ENCODE measurements at places on chromosomes 5 and 9. TPM values are rescaled to one million over a fixed set of nuclear protein-coding genes. Genes with fewer than 3 reads are reported as not detected.
A peak's percentile ranks its signal among the peaks of the same experiment; 100 is the strongest.

GRCh38 chr9:100277166-100277979 is 75.4 kb downstream of the TEX10 start:
- no peak for DNase-seq
- H3K4me1 ChIP-seq, result no peaks in the 10 kb centered on the region
- no peak overlapping the region for H3K27ac ChIP-seq
- no peaks in the 10 kb centered on the region for H3K36me3 ChIP-seq
- no peak overlapping the region for H3K4me3 ChIP-seq

GRCh38 chr9:3008091-3008490 is 164.2 kb upstream of the PUM3 start:
- H3K36me3 ChIP-seq, result no peaks in the 10 kb centered on the region
- H3K4me1 ChIP-seq, result no peaks in the 10 kb centered on the region
- H3K27me3 ChIP-seq, result no peaks in the 10 kb centered on the region
- no peak overlapping the region for H3K4me3 ChIP-seq
- no peak overlapping the region for H3K27ac ChIP-seq

GRCh38 chr5:132777209-132778069 is at the start of gene SEPTIN8:
TSS of gene SEPTIN8 (minus strand) at chr5:132777239. CDS start at chr5:132777137, 102 bp downstream.
- peak within 1 kb of the TSS; percentile 23 for H3K27ac ChIP-seq
- peak within 1 kb of the TSS; percentile 29 for H3K4me3 ChIP-seq
- DNase-seq, result peak; percentile 62
- H3K4me1 ChIP-seq, result peaks cover 24% of the 10 kb centered on the region
- H3K27me3 ChIP-seq, result no peaks in the 10 kb centered on the region

DNA sequence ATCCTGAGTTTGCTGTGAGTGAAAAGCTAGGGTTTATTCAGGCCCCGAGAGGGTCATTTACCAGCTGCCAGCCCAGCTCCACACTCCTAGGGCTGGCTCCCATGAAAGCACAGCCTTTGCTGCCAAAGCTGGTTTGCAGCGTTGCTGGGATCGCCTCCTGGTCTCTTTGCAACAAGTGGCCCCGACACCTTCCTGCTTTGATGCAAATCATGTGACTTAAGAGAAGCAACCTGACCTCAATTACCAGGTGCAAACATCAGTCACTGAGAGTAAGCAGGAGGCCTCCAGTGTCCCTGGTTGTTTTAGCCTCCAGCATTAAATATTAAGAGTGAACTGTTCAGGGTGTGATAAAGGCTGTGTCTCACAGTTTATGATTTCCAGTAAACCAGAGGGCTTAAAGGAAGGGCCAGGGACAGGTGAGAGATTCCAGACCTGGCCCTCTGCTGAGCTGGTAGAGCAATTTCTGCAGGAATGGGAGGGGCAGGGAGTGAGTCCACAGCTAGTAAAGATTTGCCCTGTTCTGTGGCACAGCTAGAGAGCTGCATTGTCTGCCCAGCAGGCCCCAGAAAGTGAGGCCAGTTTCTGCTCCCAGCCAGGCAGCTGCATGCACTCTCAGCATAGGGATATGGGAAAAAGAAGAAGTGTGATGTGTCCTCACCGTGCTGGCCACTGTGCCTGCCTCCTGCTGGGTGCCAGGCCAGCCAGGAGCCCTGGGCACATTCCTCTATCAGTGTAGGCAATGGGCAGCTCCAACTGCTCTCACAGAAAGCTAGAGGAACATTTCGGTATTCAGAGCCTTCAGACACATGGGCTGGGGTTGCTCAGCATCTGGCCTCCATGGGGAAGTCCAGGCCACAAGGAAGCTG is 58.0 kb downstream of the SLC22A5 start:
- peaks cover 24% of the 10 kb centered on the region for H3K4me1 ChIP-seq
- DNase-seq, result peak; percentile 32
- H3K27ac ChIP-seq, result peak overlapping the region; percentile 81
- no peaks in the 10 kb centered on the region for H3K36me3 ChIP-seq
- no peaks in the 10 kb centered on the region for H3K27me3 ChIP-seq

- H3K27ac ChIP-seq, result no peak overlapping the region
- peaks cover 2% of the 10 kb centered on the region for H3K4me1 ChIP-seq
- no peaks in the 10 kb centered on the region for H3K36me3 ChIP-seq
- no peak for DNase-seq
These were observed 34.4 kb upstream of the CCDC112 start for GRCh38 chr5:115330830-115331229.

DNA sequence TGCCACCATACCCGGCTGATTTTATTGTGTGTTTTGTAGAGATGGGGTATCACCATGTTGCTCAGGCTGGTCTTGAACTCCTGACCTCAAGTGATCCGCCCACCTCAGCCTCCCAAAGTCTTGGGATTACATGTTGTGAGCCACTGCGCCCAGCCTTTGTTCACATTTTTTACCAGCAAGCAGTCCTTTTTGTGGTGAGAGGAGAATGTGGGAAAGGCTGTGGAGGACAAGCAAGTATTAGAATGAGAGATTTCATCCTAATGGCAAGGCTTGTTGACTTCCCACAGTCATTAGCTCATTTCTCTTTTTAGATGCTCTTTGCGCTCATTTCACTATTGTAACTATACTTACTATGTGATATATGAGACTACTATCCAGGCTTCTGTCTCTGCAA is 6.1 kb downstream of the IL31RA start:
- no peak overlapping the region for H3K27ac ChIP-seq
- no peak for DNase-seq
- H3K27me3 ChIP-seq, result no peaks in the 10 kb centered on the region
- no peaks in the 10 kb centered on the region for H3K36me3 ChIP-seq
- H3K4me3 ChIP-seq, result no peak overlapping the region
- no peaks in the 10 kb centered on the region for H3K4me1 ChIP-seq

GRCh38 chr5:179301376-179301775 is 43.9 kb downstream of the ADAMTS2 start:
- no peaks in the 10 kb centered on the region for H3K36me3 ChIP-seq
- peaks cover 3% of the 10 kb centered on the region for H3K4me1 ChIP-seq
- DNase-seq, result no peak
- no peak overlapping the region for H3K4me3 ChIP-seq

- H3K4me1 ChIP-seq, result peaks cover 9% of the 10 kb centered on the region
- no peak overlapping the region for H3K27ac ChIP-seq
- no peak for DNase-seq
These were observed 2.6 kb downstream of the TCF7 start for GRCh38 chr5:134116789-134117761.

DNA sequence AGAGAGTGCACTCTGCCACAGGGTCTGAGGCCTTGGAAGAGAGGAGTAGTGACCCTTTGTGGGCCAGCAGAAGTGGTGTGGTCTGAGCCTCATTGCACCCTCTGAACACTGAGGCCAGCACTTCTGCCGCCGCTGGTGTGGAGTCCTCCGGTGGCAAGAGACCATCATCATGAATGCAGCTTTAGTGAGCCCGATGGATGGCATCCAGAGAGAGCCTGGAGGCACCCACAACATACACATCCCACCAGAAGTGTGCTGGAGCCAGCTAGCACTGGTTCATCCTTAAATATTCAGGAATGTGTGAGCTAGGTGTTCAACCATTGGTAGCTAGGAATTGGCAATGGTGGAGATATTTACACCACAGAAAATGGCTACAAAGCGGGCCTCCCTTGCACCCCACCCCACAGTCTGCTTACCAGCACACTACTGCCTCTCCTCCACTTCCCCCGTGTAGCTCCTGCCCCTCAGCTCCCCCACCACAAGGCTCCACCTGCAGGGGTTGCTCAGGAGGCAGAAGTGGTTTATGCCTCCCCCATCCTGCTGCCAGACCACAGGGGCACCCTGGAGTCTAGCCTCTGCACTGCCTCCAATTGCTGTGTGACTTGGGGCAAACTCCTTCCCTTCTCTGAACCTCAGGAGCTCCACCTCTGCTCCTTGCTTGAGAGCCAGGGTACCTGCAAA is 16.4 kb downstream of the SLC6A7 start:
- no peaks in the 10 kb centered on the region for H3K27me3 ChIP-seq
- no peaks in the 10 kb centered on the region for H3K4me1 ChIP-seq
- DNase-seq, result no peak
- no peak overlapping the region for H3K27ac ChIP-seq
- no peak overlapping the region for H3K4me3 ChIP-seq
- no peaks in the 10 kb centered on the region for H3K36me3 ChIP-seq

DNA sequence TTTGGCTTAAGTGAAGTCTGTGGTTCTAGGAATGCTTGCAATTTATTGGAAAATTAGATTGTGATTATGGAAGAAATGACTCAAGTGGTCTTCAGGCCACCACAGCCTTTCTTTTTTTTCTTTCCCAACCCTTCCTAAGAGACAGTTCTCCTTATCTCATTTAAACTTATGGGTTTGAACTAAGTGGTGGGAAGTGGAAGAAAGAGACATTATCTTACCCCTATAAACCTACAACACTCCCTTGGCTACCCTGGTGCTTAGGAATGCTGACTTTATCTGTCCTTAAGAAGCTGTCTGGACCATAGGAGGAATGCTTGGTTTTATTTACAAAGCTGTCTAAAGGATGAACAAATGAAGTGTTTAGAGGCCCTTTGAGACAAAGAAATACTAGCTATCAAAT is 5.1 kb upstream of the ERAP1 start:
- peaks cover 4% of the 10 kb centered on the region for H3K4me1 ChIP-seq
- H3K4me3 ChIP-seq, result no peak overlapping the region
- no peaks in the 10 kb centered on the region for H3K36me3 ChIP-seq
- DNase-seq, result no peak
- no peaks in the 10 kb centered on the region for H3K27me3 ChIP-seq
- H3K27ac ChIP-seq, result no peak overlapping the region

DNA sequence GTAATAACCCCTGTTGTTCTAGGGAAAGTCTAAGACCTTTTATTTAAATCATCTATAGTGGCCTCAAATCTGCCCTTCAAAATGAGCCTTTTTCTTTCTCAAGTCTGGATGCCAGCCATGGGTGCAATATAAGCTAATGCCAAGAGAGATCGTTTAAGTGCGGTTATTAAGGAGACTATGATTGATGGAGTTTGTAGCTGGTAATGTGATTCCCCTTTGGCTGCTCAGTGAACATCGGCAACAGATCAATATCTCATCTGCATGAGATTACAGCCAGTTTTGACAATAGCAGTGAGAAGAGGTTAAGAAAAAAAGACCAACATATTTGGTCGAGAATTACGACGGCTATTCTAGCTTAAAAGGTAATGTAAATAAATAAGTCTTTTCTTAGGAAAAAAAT is 1049.4 kb upstream of the NUDT12 start:
- no peaks in the 10 kb centered on the region for H3K36me3 ChIP-seq
- H3K27me3 ChIP-seq, result no peaks in the 10 kb centered on the region
- H3K27ac ChIP-seq, result no peak overlapping the region
- DNase-seq, result no peak
- no peaks in the 10 kb centered on the region for H3K4me1 ChIP-seq

DNA sequence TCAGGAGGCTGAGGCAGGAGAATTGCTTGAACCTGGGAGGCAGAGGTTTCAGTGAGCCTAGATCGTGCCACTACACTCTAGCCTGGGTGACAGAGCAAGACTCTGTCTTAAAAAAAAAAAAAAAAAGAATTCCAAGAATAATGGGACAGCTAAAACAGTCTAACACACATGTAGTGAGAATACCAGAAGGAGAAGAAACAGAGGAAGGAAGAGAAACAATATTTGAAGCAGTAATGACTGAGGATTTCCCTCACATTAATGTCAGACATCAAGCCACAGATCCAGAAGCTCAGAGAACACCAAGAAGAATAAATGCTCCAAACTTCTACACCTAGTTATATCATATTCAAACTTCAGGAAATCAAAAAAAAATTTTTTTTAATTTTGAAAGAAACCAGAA is 47.1 kb upstream of the EFNA5 start:
- H3K36me3 ChIP-seq, result no peaks in the 10 kb centered on the region
- no peak overlapping the region for H3K4me3 ChIP-seq
- no peaks in the 10 kb centered on the region for H3K27me3 ChIP-seq
- H3K4me1 ChIP-seq, result no peaks in the 10 kb centered on the region
- no peak overlapping the region for H3K27ac ChIP-seq

DNA sequence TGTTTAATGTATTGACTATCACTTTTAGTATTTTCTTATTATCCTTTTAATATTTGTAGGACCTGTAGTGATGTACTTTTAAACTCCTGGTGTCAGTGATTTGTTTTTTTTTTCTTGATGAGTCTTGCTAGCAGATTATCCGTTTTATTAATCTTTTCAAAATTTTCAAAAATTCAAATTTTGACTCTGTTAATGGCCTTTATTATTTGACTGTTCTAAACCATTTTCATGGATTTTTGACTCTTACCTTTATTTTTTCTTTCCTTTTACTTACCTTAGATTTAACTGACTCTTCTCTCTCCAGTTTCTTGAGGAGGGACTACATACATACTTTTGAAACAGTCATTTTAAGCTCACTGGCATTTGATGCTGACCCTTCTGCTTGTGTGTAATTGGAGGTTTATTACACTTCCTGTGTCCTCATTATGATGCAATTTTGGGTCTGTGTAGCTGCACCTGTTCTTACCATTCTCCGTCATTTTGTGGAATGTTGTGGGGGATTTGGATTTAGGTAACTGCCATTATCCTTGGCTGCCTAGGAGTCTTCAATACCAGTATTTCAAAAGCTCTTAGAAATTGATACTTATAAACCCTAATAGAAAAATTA is 32.0 kb upstream of the EXOC3 start:
- H3K4me3 ChIP-seq, result no peak overlapping the region
- no peaks in the 10 kb centered on the region for H3K4me1 ChIP-seq
- H3K36me3 ChIP-seq, result no peaks in the 10 kb centered on the region
- no peak for DNase-seq
- no peak overlapping the region for H3K27ac ChIP-seq

DNA sequence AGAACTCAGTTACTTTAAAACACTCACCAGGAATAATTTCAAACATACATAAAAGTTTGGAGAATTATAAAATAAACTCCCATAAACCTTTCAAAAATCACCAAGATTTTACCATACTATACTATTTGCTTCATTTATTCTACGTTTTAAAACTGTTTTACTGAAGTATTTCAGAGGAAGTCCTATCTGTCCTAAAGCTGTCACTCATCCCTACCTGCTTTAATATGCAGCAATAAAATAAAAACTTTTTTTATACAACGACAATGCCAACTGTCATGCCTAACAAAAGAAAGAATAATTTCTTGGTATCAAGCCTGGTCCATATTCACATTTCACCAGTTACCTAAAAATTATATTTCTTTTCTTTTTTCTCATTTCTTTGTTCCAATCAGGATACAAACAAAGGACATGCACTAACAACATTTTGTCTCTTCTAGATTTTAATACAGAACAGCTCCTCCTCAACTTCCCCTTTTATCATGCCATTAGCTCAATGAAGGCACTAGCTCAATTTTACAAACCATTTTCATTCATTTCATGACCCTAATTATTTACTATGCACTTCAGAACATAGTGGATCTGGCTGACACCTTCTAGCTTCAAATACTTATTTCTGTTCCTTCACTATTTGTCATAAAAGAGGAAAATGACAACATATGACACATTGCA is 135.2 kb downstream of the GNAQ start:
- peaks cover 3% of the 10 kb centered on the region for H3K36me3 ChIP-seq
- H3K4me3 ChIP-seq, result no peak overlapping the region
- no peak for DNase-seq
- no peaks in the 10 kb centered on the region for H3K27me3 ChIP-seq
- H3K27ac ChIP-seq, result no peak overlapping the region

- no peaks in the 10 kb centered on the region for H3K4me1 ChIP-seq
- no peak overlapping the region for H3K4me3 ChIP-seq
- no peaks in the 10 kb centered on the region for H3K27me3 ChIP-seq
- DNase-seq, result no peak
These were observed 208.3 kb upstream of the MAP3K1 start for GRCh38 chr5:56607074-56607473.

ECSCR gene
- polyA plus RNA-seq, result 4.9 TPM

SH3GL2 gene
- polyA plus RNA-seq, result 0.06 TPM

FBP2 gene
- polyA plus RNA-seq, result not detected

PCDHB9 gene
- polyA plus RNA-seq, result 0.07 TPM

PTTG1 gene
- polyA plus RNA-seq, result 5.5 TPM

FREM1 gene
- polyA plus RNA-seq, result 0.39 TPM
